Thoracic aorta endothelial cell (primary cell): ENCODE measurements at places on chromosomes 3 and 15. TPM values are rescaled to one million over a fixed set of nuclear protein-coding genes. Genes with fewer than 3 reads are reported as not detected.

The VEPH1 gene
- total RNA-seq: 325 and 390 TPM in 2 replicates

The STRA6 gene
- total RNA-seq: not detected in 2 replicates

The CLDN1 gene
- 0.07 and 0.27 TPM in 2 replicates for total RNA-seq

The ZNF445 gene
- total RNA-seq: 10.8 and 11.6 TPM in 2 replicates

The CD200 gene
- 2.9 and 4.9 TPM in 2 replicates for total RNA-seq

The SERPINI2 gene
- not detected in 2 replicates for total RNA-seq

The DUOXA2 gene
- not detected in 2 replicates for total RNA-seq

The LMAN1L gene
- under 0.01 and 0.07 TPM in 2 replicates for total RNA-seq

The AMT gene
- 0.65 and 0.66 TPM in 2 replicates for total RNA-seq

The ZPLD1 gene
- under 0.01 TPM in 1 of 2 replicates, not detected in the other for total RNA-seq

The MORC1 gene
- total RNA-seq: not detected in 2 replicates

The THRB gene
- total RNA-seq: 0.13 and 0.93 TPM in 2 replicates

The SLC2A2 gene
- not detected in 2 replicates for total RNA-seq
